ENCODE measurements at places on chromosomes 1 and 21.

GRCh38 chr1:166808952-166809351 is 30.3 kb upstream of the POGK start:
- DNase-seq = no peak

GRCh38 chr1:153976819-153977249 is 640 bp downstream of the JTB start:
- DNase-seq = no peak

DNA sequence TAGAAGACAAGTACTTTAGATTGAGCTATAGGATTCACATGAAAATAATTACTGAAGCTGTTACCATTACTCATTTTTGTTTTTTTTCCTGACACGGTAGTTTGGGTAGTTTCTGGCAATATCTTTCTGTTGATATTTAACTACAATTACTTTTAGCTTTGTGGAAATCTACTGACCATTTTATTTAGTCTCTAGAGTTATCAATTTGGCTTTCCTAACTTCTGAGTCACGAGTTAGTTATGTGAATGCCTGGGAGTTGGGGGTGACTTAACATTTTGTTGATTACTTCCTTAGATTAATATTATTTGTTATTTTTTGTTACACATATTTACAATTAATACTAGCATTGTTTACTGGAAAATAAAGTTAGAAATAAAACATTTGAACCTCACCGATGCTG is 160.6 kb downstream of the HMCN1 start:
- no peak for DNase-seq

GRCh38 chr1:94105581-94105952 is 15.4 kb downstream of the ABCA4 start:
- no peak for DNase-seq

DNA sequence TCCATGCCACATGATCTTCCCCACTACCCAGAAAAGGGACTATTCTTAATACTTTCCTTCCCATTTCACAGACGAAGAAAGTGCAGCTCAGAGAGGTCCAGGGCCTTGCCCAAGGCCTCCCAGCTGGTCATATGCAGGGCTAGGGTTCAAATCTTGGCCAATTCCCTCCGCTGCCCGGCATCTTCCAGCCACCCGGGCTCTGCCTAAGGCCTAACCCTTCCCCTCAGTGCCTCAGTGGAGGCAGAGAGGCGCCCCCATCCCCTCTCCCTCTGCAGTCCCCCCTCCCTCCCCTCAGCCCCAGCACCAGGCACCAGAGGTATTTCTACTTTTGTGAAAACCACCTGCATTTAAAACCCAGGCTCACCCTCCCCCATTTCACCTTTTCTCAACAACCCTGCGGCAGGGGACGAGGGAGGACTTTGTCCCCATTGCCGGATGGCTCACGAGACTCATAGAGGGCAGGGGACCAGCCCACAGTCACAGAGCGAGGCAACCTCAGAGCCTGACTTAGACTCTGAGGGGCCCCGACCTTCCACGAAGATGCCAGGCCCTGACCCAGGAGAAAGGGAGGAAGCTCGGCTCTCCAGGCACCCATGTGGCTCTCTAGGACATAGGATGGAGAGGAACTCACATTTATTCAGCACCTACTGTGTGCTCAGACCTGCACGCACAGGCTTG is 12.3 kb downstream of the LAPTM5 start:
- no peak for DNase-seq

- no peak for DNase-seq
Observed at GRCh38 chr1:216459651-216460207, 36.5 kb upstream of the USH2A start.

DNA sequence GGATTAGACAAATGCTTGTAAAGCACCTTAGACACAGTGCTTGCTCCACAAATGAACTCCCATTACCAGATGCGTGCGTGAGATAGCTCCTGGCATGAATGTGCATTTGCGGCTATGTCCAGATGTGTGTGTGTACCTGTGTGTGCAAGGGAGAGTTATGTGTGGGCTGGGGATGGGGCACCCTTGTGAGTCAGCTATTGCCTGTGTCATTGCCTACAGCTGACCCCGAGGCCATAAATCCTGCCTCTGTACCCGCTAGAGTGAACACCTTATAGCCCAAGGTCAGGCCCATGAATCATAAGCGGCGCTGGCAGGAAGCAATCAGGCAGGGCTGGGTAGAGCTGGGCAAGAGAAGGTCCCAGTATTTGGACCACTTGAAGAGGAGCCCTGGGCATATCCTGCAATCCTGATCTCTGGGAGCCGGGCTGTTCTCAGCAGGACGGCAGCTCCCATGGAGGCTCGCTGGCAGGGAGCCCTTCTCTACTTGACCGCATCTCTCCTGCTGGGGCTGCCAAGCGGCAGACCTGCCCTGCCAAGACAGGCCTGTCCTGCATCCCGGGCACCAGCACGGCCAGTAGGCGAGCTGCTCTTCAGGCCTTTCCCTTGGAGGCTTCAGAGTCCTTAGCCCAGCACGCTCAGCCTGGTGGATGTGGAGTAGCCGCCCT is 86.4 kb downstream of the TMEM53 start:
- no peak for DNase-seq

DNA sequence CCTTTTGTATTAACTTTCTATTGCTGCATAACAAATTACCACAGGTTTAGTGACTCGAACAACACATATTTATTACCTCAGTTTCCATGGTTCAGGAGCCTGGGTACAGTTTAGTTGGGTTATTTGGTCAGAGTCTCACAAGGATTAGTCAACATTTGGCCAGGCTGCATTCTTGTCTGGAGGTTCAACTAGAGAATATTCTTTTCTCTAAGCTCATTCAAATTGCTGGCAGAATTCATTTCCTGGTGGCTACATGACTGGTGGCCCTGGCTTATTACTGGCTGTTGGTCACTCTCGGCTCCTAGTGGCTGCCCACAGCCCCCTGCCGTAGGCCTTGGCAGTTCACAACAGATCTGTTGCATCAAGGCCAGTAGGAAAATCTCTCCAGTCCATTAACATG is 81.1 kb upstream of the ADAR start:
- no peak for DNase-seq

DNA sequence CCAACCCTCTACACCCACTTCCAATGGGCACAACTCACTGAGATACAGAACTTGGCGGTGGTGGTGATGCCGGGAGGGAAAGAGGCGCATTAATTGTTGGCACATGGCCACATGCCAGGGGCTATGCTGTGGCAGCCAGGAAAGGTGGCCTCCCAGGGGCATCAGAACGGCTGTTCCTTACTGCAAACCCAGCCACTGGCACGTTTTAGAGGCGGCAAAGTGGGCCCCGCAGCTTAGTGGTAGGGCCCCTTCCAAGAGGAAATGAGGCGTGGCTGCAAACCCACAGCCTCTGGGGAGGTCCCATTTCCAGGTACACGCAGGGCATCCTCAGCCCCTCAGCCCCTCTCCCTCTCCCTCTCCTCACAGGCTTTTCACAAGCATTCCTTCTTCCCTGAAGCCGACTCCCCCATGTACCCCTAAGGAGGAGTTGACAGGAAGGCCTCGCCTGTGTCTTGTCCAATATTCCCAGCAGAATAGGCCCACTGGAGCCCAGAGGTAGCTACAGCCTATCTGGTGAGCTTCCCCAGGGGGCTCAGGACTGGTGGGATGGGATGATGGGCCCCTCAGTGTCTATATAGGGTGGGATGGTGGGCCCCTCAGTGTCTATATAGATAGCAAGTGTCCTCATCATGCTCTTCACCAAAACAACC is 166.2 kb downstream of the CLIC6 start:
- DNase-seq = no peak

DNA sequence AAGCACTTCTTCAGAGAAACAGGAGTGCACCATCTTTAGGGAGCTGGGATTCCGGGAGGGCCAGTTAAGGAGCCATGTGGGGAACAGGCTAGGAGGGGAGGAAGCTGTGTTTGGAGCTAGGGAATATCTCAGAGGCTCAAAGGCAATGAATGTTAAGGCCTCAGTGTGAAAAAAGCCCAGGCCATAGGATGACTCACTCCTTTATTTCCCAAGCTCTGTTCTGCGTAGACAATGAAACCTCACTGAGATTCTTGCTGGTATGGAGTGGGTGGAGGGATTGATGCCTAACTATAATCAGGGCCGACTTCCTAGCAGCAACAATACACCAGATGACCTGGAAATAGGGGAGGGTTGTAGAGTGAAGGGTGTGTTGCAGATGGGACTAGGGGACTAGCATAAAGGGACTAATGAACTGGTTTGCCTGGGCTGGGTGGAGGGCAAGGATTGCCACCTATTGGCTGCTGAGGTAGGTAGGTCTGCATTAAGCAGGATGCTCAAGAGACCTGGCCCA is 2.1 kb downstream of the GNAT2 start:
- no peak for DNase-seq

- DNase-seq = no peak
Observed at GRCh38 chr1:244221991-244222390, 170.9 kb downstream of the ZBTB18 start.

GRCh38 chr21:42161956-42162681 is 56.8 kb upstream of the ABCG1 start:
- DNase-seq = no peak

- DNase-seq = no peak
Observed at GRCh38 chr1:231091831-231092301, 51.8 kb upstream of the FAM89A start.

GRCh38 chr1:160371346-160371631 is 4.4 kb downstream of the NHLH1 start:
- DNase-seq = no peak

- peak; percentile 86 for DNase-seq
Observed at GRCh38 chr1:186374303-186375151, 526 bp downstream of the TPR start.

DNA sequence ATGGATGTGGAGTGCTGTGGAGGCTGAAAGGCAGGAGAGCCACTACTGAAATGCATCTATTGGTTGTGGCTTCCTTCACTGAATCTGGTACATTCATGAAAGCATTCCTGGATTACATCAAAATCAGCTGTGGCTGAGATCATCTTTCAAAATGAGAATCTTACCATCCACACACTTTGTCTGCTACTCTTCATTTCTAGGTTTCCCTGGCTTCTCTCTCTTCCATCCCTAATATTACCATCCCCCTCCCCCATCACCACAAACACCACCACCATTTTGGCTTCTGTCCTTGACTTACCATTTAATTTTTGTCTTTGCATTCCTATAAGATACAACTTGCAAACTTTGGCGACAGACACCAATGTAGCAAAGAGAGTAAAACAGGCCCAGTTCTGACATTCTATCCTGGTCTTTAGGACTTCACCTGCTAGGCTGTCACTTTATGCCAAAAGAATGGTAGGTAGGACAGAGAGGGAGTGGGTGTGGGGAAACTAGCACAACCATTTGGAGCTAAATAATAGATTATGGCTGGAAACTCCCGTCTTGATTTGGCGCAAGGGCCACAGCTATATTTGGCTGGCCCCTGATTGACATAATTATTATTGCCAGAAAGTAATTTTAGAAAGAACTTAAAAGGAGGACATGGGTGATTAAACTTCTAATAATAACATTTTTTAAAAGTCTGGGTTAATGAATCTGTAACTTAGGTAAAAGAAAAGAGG is 15.1 kb upstream of the DUSP10 start:
- no peak for DNase-seq

- no peak for DNase-seq
Observed at GRCh38 chr1:6917067-6917466, 131.8 kb downstream of the CAMTA1 start.

- no peak for DNase-seq
Observed at GRCh38 chr1:30919025-30919881, 10.7 kb upstream of the SDC3 start.

DNA sequence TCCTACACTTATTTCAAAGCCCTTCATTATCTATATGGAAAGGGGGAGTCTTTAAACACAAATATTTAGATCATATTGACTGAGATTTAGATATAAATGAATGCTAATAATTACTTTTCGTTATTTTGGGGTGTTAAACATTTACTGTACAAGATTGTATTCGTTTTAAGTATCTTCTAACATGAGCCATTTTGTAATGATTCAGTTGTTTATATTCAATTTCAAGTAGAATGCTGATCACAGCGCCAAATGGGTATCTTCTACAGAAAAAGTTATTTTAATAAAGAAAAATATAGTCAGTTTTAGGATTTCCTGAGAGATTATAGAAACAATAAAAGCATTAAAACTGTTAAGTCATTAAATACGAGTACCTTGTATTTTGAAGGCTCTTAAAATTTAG is 104.5 kb upstream of the HNRNPU start:
- no peak for DNase-seq

DNA sequence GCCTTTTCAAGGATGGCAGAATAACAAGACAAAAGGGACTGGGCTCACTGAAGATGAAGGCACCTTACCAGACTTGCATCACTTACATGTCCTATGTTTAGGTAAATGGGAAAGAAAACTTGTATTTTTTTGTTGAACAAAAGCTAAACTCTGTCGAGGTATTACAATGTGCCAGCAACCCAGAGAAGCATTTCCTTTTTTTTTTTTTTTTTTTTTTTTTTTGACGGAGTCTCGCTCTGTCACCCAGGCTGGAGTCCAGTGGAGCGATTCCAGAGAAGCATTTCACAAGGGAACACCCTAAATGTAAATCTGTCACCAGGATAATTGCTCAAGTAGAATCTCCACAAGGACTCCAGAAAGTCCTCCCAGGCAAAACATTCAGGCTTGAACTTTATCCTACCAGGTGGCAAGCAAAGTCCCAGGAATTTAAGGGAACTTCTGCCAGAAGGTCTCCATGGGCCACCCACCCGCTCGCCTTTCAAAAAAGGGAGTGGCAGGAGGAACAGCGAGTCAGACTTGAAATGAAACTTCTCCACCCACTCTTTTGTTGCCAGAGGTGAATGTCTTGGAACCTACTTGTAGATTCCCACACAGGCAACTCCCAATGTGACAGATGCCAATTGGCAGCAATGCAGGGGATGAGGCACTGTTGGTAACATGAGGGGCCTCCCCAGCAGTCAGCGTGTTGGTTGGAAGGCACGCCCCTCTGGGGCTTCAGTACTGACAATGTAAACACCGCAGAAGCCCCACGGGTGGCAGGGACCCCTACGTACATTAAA is 125.0 kb downstream of the TIAM1 start:
- no peak for DNase-seq

GRCh38 chr1:204725821-204726448 is 40.4 kb upstream of the LRRN2 start:
- no peak for DNase-seq

DNA sequence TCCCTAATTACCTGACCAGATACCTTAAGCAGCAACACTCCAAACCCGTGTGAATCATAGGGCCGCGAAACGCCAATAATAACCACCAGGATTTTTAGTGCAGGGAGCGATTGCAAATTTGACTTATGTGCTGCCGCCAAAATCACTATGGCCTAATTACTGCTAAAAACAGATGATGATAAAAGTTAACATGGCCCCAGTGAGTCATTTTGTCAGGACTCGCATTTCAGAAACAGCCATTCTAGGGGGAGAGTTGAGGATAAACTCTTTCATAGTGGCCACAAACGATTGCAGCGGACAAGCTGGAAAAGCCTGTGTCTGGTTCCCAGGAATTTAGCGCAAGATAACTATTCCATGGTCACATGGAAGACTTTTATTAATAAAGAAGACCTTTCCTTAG is 103.4 kb downstream of the HLX start:
- DNase-seq = no peak

Data from NCI-H187 (cell line).